HS-5 (cell line): ENCODE measurements at places on chromosomes 1 and 21.
A peak's percentile ranks its signal among the peaks of the same experiment; 100 is the strongest.

DNA sequence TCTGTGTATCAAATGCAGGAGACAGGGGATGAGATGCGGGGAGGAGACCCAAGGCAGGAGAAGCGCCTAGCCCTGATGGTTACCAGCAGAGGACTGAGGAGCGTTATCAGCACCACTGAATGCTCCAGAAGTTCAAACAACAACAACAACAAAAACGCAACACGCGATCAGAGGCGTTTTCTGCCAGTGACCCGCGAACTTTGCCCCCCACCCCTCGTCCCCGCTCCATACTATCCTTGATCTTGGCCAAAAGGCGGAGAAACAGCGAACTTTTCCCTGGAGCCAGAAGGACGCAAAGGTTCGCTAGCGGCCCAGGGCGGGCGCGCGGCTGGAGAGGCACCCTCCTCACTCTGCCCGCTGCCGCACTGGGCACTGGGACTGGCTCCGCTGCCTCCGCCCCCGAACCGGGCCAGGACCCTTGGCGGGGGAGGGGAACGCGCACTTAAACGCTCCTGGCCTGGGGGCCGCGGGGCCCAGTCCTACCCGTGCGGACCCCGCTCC, 699 bp downstream of the ECHDC2 start:
- no peak for DNase-seq

DNA sequence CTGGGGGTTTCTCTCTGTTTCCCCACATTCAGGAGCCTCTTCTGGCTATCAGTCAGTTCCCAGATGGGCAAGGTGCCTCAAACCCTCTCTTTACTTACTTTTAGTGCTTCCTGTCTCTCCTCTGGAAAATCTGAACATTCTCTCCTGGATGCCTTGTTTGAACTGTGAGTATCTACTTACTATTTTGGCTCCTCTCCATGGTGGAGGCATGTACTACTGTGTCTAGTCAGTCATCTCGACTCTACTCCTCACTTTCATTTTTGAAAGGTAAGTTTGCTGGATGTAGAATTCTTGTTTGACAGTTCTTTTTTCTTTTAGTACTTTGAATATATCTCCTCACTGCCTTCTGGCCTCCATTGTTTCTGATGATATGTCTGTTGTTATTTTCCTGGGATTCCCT, 70.9 kb upstream of the FAM78B start:
- no peak for DNase-seq

- no peak for DNase-seq
Observed at GRCh38 chr1:202250982-202251381, 57.4 kb downstream of the LGR6 start.

DNA sequence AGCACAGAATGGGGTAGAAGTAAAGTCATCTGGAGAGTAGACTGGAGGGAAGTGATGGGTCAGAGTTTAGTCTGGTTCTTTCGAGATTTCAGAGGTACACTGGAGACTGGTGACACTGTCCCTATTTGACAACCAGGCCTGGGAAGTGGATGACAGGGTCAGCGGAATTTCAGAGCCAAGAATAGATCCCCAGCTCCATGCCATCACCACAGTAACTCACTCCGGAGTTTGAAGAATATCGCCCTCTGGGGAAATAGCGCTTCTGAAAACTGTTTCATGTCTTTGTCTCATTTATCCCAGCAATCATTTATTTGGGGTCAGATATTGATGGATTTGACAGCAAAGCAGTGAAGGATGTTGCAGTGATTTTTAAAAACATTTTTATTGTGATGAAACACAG, 7.6 kb upstream of the NFASC start:
- no peak for DNase-seq

- no peak for DNase-seq
Observed at GRCh38 chr1:170576980-170577379, 45.0 kb downstream of the GORAB start.

- DNase-seq = no peak
Observed at GRCh38 chr1:208312706-208313105, 68.5 kb upstream of the PLXNA2 start.

- DNase-seq = no peak
Observed at GRCh38 chr1:114314098-114314497, 160.4 kb upstream of the SYT6 start.

DNA sequence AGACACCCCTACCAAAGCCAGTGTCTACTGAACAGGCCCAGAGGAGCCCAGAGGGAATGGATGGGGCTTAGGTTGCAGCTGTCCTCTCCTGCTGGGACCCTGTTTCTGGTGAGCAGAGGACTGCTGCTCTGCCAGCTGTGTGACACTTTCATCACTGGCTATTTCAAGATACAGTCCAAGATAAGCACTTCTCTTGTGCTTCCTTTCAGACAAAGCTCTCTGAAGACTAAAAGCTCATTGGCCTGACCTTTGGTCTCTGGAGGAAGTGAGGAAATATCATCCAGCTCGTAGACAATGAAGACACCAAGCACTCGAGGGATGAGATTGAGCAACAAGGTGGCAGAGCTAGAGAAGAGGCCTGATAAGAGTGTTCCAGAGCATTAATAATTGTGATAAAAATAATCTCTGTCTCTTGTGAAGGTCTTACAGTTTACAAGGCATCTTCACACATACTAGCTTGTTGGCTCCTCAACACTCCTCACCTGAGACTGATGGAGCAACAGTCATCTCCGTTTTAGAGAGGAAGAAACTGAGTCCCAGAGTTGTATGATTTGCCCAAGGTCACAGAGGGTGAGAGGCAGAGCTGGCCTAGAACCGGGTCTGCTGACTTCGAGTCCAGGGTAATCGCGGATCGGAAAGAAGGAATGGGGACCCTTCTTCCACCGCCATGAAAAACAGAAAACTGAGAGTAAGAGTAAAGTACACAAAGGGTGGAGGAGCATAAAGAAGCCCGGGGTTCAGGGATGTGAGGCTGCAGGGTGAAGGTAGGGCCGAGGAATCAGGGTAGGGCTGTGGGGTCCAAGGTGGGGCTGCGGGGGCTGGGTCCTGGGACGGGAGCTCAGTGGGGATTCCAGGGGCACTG, 666 bp downstream of the PAFAH2 start:
- DNase-seq = peak; percentile 56

- DNase-seq = no peak
Observed at GRCh38 chr21:36626791-36627190, 72.1 kb upstream of the SIM2 start.

- DNase-seq = no peak
Observed at GRCh38 chr21:44967082-44968047, 27.5 kb downstream of the SLX9 start.

GRCh38 chr1:115356356-115356755, 18.3 kb upstream of the NGF start:
- no peak for DNase-seq

DNA sequence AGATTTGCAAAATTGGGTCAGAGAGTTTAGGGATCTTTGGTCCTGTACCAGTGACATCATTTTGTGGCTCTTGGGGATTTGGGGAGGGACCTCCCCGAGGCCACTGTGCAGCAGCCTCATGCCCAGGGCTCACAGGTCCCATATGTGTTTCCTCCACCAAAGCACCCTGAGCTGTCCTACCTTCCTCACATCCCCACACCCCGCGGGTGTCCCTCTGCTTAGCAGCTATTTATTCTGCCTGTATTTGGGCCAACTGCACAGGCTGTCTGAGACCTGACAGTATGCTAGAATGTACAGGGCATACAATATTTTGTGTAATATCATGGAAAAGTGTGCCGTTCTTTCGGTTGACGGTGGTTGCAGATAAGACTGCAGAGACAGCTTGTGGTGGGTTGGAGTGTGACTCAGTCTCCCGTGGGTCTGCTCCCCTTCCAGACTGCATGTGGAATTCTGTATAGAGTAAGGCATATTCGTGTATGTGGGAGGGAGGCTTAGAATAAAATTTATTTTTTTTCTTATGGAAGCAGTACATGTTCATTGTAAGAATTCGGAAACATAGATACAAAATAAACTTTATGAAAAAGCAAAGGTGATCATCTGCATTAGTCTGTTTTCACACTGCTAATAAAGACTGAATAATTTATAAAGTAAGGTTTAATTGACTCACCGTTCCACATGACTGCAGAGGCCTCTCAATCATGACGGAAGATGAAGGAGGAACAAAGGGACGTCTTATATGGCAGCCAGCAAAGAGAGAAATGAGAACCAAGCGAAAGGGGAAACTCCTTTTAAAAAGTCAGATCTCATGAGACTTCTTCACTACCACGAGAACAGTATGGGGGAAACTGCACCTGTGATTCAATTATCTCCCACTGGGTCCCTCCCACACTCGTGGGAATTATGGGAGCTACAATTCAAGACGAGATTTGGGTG, 84.4 kb downstream of the ADARB1 start:
- no peak for DNase-seq

DNA sequence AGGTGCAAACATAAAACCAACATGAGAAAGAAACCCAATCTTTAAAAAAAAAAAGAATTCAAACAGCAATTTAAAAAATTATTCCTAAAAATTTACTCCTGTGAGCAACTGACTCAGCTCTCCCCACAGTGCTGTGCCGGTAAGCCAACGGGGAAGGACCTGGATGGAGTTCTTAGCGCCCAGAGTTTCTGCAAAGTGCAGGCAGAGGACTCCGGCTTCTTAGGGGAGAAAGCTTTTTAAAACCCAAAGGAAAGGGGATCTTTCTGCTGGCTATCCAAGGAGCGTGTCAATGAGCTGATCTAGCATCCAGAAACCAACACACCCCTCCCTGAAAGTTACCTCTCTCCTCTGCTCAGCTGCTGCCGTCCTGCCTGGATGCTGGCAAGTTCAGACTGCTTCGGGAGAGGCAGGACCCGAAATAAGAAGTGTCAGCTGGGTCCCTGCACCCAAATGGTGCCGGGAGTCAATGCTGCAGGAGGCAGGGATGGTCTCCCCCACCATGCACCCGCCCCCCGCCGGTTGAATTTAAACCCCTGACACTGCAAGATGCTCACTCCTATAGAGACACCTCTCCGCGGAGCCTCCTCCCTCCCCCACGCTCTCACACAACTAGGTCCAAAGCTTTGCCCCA, 32.2 kb upstream of the H6PD start:
- no peak for DNase-seq

DNA sequence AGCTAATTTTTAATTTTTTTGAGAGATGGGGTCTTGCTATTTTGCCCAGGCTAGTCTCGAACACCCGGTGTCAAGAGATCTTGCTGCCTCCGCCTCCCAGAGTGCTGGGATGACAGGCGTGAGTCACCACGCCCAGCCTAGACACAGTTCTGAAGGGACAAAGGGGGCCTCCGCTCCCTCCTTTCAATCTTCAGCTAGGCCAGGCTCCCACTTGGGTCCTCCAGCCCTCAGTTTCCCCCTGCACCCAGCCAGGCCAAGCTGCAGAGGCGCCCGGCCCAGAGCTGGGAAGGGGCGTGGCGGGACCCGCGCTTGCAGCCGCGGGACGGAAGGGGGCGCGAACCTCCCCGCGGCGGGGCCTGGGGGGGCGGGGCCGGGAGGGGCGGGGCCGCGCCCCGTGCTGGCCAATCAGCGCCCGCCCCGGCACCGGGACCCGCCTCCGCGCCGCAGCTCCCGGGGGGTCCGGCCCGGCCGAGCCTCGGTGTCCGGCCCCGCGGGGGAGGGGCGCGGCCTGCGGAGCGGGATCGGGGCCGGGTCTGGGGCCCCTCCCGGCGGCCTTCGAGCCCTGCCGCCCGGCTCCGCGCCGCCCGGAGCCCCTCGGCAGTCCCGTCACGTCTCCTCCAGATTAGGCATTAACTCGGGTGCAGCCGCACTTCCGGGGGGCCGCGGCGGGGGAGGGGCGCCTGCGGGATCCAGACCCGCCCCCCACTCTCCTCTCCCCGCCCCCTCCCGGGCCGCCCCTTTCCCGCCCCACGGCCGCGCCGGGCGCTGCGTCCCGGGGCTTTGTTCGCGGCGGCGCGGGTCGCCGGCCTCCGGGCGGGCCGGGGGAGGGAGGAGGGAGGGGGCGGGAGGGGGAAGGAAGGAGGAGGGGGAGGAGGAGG, 559 bp upstream of the AGRN start:
- DNase-seq = peak; percentile 16

DNA sequence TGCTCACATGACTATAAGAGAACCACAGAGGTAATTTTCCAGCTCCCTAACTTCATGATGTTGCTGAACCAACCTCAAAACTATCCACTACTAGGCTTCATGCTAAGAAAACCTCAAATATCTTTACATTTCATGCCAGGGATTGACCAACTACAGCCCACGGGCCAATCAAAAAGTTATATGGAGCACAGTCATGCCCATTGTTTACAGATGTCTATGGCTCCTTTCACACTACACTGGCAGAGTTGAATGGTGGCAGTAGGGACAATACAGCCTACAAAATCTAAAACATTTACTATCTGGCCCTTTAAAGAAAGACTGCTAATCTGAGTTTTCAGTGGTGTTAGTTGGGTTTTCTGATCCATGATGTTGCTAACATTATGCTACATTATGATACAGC, 154.8 kb downstream of the TM2D1 start:
- DNase-seq = no peak

DNA sequence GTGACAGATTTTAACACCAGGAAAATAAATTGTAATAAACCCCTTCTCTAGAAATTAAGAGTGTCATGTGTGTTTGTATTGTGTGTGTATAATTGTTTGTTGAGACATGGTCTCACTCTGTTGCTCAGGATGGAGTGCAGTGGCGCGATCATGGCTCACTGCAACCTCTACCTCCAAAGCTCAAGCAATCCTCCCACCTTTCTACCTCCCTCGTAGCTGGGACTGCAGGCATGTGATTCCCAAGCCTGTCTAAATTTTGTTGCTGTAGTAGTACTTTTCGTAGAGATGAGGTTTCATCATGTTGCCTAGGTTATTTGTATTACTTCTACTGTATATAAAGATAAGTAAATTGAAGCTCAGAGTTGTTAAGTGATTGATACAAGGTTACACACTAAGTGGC, 68.5 kb upstream of the RAVER2 start:
- no peak for DNase-seq

DNA sequence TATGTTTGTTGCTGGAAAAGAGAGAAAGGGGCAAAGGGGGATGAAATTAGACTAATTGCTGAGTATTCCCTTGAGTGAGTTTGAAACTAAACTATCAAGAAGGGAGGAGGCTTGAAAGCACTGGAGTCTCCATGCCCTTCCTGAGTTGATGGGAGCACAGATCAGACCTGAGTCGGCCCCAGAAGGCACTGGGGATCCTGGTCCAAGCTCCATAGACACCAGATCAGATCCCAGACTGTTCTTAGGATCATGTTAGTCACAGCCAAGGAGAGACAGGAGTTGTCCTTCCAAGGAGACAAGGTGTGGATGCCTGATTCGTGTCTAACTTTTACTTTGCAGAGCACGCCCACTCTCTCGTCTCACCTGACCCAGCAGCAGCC, 152.3 kb downstream of the NR5A2 start:
- DNase-seq = no peak
